Right lung (tissue), 10 donors: ENCODE measurements at places on chromosomes 5 and 9.

GRCh38 chr5:142816531-142817430 lies 46.6 kb downstream of the ARHGAP26 start:
- no peak for DNase-seq

DNA sequence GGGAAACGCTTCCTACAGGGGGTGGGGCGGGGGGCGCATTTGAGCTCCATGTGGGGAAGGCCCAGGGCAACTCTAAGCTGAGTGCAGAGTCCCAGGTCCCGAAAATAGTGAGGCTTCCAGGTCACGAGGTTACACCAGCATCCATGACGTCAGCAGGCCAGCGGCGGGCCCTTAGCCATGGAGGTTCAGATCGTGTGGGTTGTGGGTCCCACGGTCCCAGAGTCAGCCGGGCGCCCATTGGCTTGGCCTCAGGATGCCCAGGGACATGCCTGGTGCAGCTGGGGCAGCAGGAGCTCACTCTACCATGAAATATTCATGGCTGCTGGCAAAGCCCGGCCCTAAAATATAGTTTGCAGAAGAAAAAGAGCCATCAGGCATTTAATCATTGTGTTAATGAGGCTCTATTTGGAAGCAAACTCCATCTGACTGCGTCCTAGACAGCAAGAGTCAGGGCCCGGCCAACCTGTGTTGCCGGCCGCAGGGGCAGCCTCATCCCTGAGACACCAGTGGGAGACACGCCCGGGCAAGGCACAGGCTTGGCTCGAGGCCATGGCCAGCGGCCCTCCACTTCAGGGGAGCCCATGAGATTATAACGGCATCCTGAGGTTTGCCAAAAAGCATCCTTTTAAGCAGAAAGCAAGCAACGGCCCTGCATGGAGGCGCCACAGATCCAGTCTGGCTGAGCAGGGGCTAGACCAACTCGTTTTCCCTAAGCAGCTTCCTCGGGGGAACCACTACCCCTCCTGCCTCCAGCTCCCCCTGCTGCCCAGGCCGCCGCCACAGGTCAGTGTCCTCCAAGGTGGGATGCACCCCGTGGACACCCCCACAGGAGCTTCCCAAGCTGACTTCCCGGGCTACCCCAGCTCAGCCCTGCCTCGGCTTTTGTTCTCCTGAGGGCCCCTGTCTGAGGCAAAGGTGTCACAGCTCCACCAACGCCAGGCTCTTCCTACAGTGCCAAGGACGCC lies 108.9 kb upstream of the PPP1R26 start:
- no peak for DNase-seq

DNA sequence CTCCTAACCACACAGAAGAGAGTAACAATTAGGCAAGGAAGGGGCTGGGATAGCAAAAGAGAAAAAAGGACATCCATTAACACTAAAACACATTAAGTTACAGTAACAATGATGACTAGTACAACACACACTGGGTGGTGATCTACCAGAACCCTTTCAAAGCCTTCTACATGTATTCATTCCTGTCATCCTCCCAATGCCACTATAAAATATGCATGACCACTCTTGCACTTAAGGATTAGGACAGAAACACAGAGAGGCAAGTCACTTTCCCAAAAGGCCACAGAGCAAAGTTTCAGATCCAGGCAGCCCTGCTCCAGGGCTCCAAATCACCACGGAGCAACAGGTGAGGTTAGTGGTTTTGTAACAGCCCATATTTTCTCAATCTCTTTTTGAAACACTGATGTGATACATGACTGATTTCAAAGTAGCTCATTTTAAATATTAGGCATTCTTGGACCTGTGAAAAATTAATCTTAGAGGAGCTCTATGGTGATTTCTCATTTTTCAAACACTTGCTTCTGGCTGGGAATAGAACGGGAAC lies 86.7 kb downstream of the AUH start:
- no peak for DNase-seq

DNA sequence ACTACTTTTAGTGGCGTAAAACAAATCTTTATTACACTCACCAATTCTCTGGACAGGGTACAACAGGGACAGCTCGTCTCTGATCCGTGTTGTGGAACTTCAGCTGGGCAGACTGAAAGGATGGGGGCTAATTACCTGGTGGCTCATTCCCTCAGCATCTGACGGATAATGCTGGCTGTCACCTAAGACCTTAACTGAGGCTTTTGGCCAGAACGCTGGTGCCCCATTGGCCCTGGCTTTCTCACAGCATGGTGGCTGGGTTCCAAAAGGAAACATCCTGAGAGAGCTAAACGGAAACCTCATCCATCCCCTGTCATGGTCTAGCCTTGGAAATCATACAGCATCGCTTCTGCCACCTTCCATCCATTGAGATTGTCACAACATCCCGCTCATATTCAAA lies 62.9 kb downstream of the RAI14 start:
- DNase-seq = no peak

GRCh38 chr9:74293479-74293878 lies 203.7 kb upstream of the RORB start:
- DNase-seq = no peak

DNA sequence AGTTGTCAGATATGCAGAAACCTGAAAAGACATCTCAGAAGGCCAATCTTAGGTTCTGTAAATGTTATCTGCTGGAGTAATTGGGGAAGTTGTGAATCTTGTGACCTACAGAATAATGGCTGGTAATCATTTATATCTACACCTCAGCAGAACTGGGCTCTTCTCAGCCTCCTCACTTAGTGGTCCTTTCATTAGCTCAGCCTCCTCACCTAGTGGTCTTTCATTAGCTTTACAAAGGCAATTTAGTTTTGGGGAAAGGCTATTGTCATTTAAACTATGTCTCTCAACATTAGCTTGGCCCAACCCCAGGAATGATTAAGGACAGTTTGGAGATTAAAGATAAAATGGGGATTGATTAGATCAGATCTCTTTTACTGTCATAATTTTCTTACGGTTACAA lies 284.2 kb upstream of the SGCD start:
- no peak for DNase-seq

- no peak for DNase-seq
Observed at GRCh38 chr9:94554078-94554438, 825 bp upstream of the PCAT7 start.

DNA sequence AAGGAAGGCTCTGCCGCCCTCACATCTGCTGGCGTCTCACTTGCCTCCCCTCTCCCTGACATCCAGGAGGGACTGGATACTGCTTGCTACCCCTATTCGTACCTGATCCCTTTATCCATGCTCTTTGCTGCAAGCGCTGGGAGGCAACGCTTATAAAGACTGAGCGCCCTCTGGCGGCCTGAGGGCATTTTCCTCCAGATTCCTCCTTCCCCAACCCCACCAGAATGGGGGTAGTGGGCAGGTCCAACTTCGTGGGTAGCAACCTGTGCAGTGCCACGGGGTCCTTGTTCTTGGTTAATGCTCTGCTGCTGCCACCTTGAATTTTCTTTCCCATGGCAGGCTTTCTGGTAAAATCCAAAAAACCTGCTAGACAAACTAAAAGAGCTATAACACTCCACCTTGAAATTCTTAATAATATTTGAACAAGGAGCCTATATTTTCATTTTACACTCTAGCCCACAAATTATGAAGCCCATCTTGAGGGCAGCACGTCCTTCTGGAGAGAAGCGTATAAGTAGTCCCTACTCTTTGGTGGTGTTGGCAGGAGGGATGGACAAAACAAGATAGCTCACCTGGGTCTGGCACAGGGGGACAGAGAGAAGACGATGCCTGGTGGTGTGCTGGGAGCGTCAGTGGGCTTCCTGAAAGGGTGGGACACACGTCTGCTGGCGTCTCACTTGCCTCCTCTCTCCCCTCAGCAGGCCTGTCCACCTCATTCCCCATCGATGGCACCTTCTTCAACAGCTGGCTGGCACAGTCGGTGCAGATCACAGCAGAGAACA lies 52.5 kb downstream of the JADE2 start:
- DNase-seq = peak; percentile 67

GRCh38 chr9:95581900-95582299 lies 65.1 kb upstream of the PTCH1 start:
- DNase-seq = no peak

GRCh38 chr9:134556531-134557068 lies 85.0 kb upstream of the COL5A1 start:
- peak; percentile 59 for DNase-seq

- DNase-seq = no peak
Observed at GRCh38 chr9:126806336-126806735, 1.5 kb downstream of the ZBTB43 start.

GRCh38 chr5:67361932-67362729 lies 165.5 kb upstream of the CD180 start:
- no peak for DNase-seq
